ENCODE measurements at places on chromosomes 1 and 21.

DNA sequence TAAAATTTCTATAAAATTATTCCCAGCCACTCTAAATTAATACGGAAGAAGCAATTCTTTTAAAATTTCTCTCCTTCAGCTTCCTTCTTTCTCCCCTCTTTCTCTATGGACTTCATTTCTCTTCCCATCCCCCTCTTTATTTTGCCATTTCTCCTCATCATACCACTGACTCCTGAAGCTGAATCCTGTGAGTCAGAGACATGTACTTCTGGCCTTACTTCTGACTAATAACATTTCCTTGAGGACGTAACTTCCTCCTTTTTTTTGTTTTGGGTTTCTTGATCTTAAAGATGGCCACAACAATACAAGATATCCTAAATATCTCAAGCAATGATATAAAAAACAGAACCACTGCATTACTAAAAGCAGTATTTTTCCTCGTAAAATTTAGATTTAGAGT, 63.6 kb upstream of the DENND1B start:
- no peak for DNase-seq
- no peak overlapping the region for H3K27ac ChIP-seq
- no peak overlapping the region for H3K4me3 ChIP-seq
- no peaks in the 10 kb centered on the region for H3K36me3 ChIP-seq

- peaks cover 7% of the 10 kb centered on the region for H3K4me1 ChIP-seq
- no peak overlapping the region for H3K4me3 ChIP-seq
- peak overlapping the region; percentile 93 for H3K27ac ChIP-seq
- no peaks in the 10 kb centered on the region for H3K27me3 ChIP-seq
Measured at GRCh38 chr1:235127203-235127602, 1.4 kb downstream of the TOMM20 start.

DNA sequence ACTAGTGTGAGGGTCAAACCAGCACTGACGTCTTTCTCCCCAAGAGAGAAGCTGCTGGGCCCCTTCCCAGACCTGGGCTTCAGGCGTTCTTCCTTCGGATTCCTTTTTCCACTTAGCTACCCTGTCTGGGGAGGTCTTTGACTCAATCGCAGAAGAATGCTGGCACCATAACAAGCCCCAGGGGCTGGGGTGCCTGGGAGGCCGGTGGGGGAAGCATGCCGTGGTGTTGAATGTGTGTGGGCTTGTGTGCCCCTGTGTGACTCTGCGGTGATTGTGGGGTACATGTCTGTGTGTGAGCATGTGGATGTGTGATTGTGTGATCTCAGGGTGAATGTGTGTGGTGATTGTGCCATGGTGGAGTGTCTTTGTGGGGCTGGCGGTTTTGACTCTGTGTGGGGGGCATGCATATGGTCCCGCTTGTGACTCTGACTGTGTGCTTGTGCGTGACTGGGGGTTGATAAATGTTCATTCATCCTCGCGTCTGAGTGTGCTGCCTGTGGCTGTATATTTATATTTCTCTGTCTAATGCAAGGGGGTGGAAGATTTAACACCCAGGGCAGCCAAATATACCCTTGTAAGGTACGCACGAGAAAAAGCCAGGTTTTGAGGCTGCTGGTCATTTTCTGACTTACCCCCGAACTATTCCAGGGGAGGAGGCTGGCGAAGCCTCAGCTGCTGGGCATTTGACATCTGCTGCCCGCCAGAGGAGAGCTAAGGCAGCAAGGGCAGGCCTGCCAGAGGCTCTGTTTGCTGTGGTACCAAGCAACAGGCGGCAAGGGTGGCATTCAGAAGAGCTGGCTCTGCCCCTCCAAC, 1.1 kb upstream of the SYNC start:
- peak overlapping the region; percentile 87 for H3K27ac ChIP-seq
- no peaks in the 10 kb centered on the region for H3K36me3 ChIP-seq
- H3K27me3 ChIP-seq: no peaks in the 10 kb centered on the region
- peak overlapping the region; percentile 71 for H3K4me3 ChIP-seq

GRCh38 chr1:242462867-242463266, 61.6 kb downstream of the PLD5 start:
- no peaks in the 10 kb centered on the region for H3K36me3 ChIP-seq
- no peak overlapping the region for H3K4me3 ChIP-seq
- H3K27me3 ChIP-seq: no peaks in the 10 kb centered on the region
- DNase-seq: no peak

- H3K36me3 ChIP-seq: no peaks in the 10 kb centered on the region
- H3K27me3 ChIP-seq: no peaks in the 10 kb centered on the region
- no peak overlapping the region for H3K27ac ChIP-seq
- no peak overlapping the region for H3K4me3 ChIP-seq
- no peak for DNase-seq
Measured at GRCh38 chr1:32733582-32734321, 31.2 kb upstream of the SYNC start.

DNA sequence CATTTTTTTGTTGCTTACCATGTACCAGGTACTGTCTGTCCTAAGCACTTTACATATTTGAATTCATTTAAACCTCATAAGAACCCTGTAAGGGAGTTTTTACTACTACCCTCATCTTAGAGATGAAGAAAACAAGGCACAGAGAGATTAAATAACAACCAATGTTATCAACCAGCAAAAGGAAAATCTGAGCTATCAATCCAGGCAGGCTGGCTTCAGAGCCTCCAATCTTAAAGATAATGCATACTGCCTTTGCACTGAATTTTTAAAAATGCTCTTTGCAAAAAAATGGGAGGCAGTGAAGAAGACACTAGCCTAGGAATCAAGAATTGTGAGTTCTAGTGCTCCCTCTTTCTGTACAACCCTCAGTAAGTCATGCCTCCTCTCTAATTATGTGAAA, 18.7 kb downstream of the NDC1 start:
- no peak overlapping the region for H3K27ac ChIP-seq
- H3K4me3 ChIP-seq: no peak overlapping the region
- DNase-seq: no peak

GRCh38 chr1:18918417-18918816, 16.1 kb upstream of the ALDH4A1 start:
- H3K4me3 ChIP-seq: no peak overlapping the region
- no peak overlapping the region for H3K27ac ChIP-seq
- H3K36me3 ChIP-seq: no peaks in the 10 kb centered on the region
- peaks cover 19% of the 10 kb centered on the region for H3K4me1 ChIP-seq
- no peaks in the 10 kb centered on the region for H3K27me3 ChIP-seq

GRCh38 chr1:68223687-68224086, 8.6 kb downstream of the WLS start:
- H3K36me3 ChIP-seq: no peaks in the 10 kb centered on the region
- H3K27ac ChIP-seq: peak overlapping the region; percentile 16
- no peak overlapping the region for H3K4me3 ChIP-seq
- no peaks in the 10 kb centered on the region for H3K27me3 ChIP-seq
- no peak for DNase-seq

DNA sequence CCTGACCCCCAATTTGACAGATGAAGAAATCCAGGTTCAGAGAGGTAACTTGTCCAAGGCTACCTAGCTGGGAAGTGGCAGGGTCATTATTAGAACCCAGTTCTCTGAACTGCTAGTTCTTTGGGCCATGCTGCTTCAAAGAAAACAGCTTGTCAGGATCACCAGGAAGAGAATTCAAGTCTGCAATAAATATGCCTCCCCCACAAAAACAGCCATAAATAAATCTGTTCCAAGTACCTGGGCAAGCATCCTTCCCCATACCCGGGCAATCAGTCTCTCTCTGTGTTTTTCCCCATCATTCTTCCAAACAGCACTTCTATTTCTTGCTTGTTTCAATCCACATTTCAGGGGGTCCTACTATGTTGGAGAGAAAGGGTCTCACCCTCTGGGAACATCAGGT, 34.1 kb downstream of the SLC9A1 start:
- no peaks in the 10 kb centered on the region for H3K36me3 ChIP-seq
- DNase-seq: no peak
- H3K27me3 ChIP-seq: no peaks in the 10 kb centered on the region
- peaks cover 55% of the 10 kb centered on the region for H3K4me1 ChIP-seq
- H3K4me3 ChIP-seq: no peak overlapping the region

GRCh38 chr21:21973806-21974205, 975.6 kb downstream of the NCAM2 start:
- no peak overlapping the region for H3K4me3 ChIP-seq
- H3K36me3 ChIP-seq: no peaks in the 10 kb centered on the region
- no peaks in the 10 kb centered on the region for H3K27me3 ChIP-seq
- no peak for DNase-seq

GRCh38 chr1:216630532-216630931, 92.7 kb downstream of the ESRRG start:
- no peaks in the 10 kb centered on the region for H3K27me3 ChIP-seq
- H3K4me3 ChIP-seq: no peak overlapping the region
- no peak for DNase-seq
- H3K4me1 ChIP-seq: no peaks in the 10 kb centered on the region

DNA sequence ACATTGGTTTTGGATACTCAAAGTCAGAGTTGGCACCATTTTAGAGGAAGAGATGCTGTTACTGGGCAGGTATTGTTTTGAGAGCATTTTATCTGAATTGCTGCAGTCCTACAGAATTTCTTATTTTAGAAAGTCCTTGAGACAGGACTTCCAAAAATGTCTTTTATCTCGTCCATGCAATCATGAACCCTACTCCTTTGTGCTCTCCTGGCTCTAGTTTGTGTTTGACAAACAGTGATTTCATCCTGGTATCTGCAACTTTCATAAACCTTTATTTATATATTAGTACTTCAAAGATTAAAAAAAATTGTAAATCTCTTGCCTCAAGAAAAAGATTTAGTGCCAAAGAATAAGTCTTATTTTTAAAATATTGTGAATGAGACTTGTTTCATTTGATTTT, 4.6 kb upstream of the ARPC5 start:
- no peak overlapping the region for H3K4me3 ChIP-seq
- H3K36me3 ChIP-seq: no peaks in the 10 kb centered on the region
- peaks cover 6% of the 10 kb centered on the region for H3K4me1 ChIP-seq
- no peaks in the 10 kb centered on the region for H3K27me3 ChIP-seq

DNA sequence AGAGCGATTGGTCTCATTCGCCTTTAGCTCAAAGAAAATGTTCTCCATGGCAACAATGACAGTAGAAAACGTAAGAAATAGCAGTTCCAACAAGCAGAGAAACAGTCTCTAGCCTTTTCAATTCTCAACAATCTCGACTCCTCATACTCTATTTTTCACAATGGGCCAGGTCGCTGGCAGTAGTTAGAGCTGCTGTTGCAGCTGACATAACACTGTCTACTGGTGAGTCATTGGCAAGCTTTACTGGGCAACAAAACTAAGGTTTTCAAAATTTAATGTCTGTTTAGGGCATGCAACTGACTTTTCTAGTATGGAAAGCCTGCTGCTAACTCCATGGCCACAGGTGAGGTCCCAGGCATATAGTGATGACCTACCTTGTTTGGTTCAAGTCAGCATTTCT, 221.1 kb upstream of the KAZN start:
- no peaks in the 10 kb centered on the region for H3K27me3 ChIP-seq
- H3K36me3 ChIP-seq: no peaks in the 10 kb centered on the region
- DNase-seq: no peak
- H3K4me3 ChIP-seq: no peak overlapping the region
- no peak overlapping the region for H3K27ac ChIP-seq

- H3K27me3 ChIP-seq: no peaks in the 10 kb centered on the region
- H3K4me3 ChIP-seq: no peak overlapping the region
- DNase-seq: no peak
- no peak overlapping the region for H3K27ac ChIP-seq
- H3K36me3 ChIP-seq: no peaks in the 10 kb centered on the region
Measured at GRCh38 chr21:16028142-16028541, 298.4 kb downstream of the USP25 start.

DNA sequence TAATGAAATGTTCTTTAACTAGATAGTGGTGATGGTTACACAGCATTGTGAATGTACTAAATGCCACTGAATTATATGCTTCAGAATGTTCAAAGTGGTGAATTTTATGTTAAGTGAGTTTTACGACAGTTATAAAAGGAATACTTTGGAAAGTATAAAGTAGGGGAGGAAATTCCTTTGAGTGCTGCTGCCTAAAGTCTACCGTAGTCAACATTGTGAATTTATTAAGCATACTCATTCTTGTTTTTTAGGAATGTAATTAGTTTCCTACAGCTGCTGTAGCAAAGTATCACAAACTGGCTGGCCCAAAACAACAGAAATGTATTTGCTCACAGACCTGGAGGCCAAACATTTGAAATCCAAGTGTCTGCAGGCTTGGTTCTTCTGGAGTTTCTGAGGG, 73.0 kb downstream of the SWT1 start:
- no peak for DNase-seq
- no peak overlapping the region for H3K4me3 ChIP-seq
- H3K27me3 ChIP-seq: no peaks in the 10 kb centered on the region

- peaks cover 14% of the 10 kb centered on the region for H3K4me1 ChIP-seq
- no peaks in the 10 kb centered on the region for H3K36me3 ChIP-seq
- DNase-seq: no peak
- H3K4me3 ChIP-seq: no peak overlapping the region
Measured at GRCh38 chr21:34279883-34280282, 83.9 kb upstream of the KCNE2 start.

GRCh38 chr1:47483651-47484050, 45.8 kb downstream of the FOXD2 start:
- DNase-seq: no peak
- no peak overlapping the region for H3K4me3 ChIP-seq
- H3K27ac ChIP-seq: no peak overlapping the region
- no peaks in the 10 kb centered on the region for H3K27me3 ChIP-seq

DNA sequence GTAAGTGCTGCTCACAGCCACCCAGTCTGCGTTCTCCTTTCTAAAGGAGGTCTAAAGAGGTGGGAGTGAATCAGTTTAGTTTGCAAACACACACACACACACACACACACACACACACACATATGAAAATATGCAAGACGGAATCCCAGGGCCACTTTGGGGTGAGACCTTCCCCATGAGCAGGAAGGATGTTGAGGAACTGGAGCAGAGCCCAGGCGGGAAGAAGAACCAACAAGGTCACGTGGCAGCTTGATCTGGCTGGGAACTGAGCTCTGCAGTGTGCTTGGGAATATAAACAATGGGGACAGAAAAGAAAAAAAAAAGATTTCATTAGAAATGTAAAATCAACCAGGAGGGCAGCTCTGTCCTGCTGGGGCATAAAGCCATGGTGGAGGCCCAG, 32.6 kb downstream of the OR2G3 start:
- H3K27me3 ChIP-seq: no peaks in the 10 kb centered on the region
- no peak overlapping the region for H3K4me3 ChIP-seq
- no peak overlapping the region for H3K27ac ChIP-seq
- H3K4me1 ChIP-seq: no peaks in the 10 kb centered on the region
- H3K36me3 ChIP-seq: no peaks in the 10 kb centered on the region

DNA sequence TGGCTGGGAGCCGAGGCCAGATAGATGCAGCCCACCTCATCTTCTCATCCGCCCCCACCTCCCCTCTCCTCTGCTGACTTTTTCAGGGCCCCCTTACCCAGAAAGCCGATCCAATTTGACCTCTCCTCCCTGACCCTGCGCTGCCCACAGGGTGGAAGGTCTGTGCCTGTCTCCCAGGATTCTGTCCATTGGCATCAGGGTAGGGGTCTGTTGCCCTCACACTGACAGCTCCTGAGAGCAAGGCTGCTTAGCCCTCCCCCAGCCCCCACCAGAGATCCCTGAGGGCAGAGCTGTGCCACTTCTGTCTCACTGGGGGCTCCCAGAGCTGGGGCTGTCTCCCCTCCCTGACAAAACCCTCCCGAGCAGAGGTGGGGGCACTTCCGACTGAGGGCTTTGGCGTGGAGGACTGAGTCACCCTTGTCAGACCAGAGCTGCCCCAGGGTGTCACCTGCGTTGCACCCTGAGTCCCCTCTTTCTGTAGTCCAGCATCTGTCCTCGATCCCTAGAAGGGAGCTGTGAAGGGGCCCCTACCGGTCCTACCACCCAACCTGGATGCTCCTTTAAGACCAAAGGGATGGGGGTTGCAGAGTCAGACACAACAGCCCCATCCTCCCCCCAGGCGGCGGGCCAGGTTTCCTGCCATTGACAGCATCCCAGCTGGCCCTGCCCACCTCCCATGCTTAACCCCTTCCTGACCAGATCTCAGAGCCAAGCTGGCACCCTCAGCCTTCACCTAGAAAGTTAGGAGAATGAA, 2.4 kb upstream of the FAM110D start:
- H3K4me1 ChIP-seq: peaks cover 5% of the 10 kb centered on the region
- H3K4me3 ChIP-seq: no peak overlapping the region
- no peaks in the 10 kb centered on the region for H3K36me3 ChIP-seq
- no peak for DNase-seq
- H3K27ac ChIP-seq: no peak overlapping the region
- H3K27me3 ChIP-seq: peaks cover 41% of the 10 kb centered on the region
